Central memory CD4-positive, alpha-beta T cell (primary cell): ENCODE measurements at places on chromosomes 7 and 10.

- DNase-seq = peak; percentile 10
Observed at GRCh38 chr10:74234569-74234968, 83.5 kb downstream of the ADK start.

- DNase-seq = no peak
Observed at GRCh38 chr10:131169146-131169545, 142.4 kb downstream of the TCERG1L start.

DNA sequence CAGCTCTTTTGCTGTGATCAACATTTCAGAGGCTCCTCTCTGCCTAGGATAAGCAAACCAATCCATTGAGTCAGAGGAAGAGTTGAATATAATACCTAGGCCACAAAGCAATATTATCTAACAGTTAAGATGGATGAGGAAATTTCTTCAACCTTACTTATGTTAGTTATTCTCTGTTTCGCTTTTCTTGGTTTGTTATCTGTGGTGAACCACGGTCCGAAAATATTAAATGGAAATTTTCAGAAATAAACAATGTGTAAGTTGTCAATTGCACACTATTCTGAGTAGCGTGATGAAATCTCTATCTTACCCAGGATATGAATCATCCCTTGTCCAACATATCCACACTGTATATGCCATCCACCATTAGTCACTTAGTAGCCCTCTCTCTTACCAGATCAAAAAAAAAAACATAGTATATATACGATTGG is 1.5 kb upstream of the HTR7 start:
- no peak for DNase-seq

DNA sequence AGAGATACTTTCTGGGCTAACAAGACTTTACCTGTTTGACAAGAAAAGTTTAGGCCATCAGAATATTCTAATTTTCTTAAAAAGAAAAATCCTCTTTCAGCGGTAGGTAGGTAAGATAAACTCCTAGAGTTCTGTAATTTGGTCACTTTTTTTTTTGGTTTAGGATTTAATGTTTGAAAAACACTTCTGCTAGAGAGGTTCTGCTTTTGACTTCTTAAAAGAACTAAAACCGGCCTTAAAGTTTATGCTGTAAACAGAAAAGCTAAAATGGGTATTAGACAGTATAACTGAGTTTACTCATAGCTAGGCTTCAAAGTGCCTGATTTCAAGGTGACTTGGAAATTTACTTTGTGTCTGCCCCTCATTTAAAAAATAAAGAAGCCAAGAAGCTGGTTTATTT is 21.7 kb upstream of the KMT2E start:
- DNase-seq = no peak

DNA sequence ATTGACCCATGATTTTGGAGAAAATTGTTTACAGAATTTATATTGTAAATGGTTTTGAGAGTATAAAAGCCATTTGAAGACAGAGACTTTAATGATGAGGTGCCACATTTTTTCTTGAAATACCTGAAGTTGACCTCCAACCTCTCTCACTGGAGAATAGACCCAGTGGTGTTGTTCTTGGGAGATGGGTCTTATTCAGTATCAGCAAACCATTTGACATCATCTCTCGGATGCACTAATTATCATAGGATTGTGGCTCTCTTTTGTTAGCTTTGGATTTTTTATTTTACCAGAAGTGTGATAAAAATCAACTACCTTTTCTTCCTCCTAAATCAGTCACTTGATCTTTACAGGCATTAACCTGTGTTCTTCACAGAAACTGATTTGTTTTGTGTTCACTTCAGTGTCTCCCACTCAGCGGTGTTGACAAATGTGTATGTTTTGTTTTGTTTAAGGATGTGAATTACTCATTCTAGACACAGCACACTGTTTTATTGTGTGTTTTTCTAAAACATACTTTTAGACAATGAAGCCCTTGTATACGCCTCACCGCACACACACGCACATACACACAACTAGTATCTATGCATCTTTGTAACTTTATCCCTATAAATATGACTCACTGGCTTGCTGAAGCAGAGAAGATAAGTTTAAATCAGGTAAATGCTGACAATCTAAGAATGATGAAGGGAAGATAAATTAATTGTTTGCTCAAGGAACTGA is 455.6 kb downstream of the INHBA start:
- DNase-seq = no peak

DNA sequence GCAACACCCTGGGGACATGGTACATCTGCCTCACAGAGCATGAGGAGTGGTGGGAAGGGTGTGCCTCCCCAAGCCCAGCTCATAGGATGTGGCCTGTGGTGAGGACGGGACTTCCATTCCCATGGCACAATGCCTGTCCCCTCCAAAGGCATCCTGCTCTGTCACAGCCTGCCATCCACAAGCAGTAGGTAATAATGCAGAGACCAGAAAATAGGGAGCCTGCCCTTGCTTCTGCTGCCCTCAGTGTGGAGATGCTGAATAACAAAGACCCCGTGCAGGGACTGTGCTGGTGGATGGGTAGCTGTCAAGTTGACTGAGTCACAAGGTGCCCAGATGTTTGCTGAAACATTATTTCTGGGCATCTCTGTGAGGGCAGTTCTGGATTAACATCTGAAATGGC is 199.9 kb upstream of the GRB10 start:
- DNase-seq = no peak

DNA sequence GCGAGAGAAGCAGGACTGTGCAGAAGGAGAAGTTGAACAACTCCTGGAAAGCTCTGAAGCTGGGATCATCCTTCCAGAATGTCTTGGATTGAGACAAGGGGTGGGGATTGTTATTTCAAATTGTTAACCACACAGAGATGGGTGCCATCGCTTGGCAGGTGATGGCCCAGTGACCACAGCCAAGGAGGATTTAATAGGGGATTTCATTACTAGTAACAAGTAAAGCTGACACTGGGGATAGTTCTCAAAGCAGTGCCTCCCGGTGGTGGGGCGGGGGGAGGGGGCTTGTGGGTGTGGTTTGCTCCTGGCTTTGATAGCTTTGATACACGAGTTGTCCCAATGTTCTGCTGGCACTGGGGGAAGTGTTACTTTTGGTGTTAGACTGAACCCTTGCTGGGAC is 59.2 kb downstream of the ZNF503 start:
- no peak for DNase-seq

DNA sequence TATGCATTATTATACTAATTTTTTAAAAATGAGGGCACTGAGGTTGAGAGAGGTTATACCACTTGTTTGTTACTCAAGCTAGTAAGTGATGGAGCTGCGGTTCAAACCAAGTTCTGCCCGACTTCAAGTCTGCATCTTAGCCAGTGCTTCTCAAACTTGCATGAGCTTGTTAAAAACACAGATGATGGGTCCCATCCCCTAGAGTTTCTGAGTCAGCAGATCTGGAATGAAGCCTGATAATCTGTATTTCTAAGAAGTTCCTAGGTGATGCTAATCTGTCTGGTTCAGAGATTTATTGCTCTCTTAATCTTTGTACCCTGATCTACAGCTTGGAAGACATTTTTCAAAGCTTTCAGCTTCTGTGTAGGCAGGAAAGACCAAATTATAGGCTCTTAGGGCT is 67.7 kb upstream of the CC2D2B start:
- no peak for DNase-seq

DNA sequence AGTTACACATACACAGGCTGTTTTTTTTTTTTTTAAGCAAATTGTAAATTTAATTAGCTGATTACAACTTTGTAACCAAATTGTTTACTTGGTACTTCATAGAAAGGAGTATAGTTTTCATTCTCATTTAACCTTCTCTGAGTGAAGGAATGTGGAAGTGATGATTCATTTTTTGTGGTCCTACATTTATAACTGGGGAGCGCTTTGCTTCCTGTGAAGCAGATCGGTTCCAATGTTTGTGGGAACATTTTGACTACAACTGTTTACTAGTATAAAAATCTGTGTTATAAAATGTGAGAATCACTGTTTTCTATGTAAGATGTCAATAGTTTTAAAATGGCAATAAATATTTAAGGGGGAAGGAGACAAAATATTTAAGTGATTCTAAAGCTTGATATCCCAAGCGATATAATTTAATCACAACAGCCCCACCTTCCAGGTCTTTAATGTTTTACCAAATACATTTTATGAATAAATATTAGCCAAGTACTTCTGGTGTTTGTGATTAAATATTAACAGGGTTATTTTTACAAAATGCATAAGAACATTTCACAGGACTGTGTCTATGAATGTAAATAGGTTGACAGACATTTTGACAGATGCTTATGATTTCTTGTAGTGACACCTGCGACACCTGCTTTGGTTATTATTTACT is 57.1 kb downstream of the NXPH1 start:
- DNase-seq = no peak

DNA sequence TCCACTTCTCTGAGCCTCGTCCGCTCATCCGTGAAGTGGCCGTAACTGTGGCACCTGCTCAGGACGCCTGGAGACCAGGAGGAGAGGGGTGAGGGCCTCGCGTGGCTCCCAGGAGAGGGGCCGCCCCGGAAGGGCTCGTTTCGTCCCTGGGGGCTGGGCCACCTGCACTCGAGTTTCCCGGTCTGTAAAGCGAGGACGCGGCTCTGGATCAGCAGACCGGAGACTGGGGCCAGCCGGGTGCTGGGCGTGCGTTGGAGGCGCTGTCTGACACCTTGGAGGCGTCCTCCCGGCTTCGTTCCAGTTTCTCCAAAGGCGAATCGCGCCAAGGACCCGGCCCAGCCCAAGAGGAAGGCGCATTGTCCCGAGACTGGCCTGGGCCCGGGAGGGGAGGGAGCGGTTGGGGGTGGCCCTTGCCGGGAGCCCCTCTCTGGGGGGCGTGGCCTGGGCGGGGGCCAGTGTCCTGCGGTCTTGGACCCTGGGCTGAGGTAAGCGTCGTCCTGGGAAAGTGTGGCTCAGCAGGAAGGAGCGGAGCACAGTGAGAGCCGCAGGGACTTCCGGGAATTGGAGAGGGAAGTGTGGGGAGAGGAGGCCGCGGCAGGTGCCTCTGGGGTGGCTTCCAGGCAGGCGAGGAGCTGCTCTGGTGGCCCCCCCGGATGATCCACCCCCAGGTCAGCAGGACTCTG is 89.6 kb downstream of the FOXL3 start:
- DNase-seq = no peak

DNA sequence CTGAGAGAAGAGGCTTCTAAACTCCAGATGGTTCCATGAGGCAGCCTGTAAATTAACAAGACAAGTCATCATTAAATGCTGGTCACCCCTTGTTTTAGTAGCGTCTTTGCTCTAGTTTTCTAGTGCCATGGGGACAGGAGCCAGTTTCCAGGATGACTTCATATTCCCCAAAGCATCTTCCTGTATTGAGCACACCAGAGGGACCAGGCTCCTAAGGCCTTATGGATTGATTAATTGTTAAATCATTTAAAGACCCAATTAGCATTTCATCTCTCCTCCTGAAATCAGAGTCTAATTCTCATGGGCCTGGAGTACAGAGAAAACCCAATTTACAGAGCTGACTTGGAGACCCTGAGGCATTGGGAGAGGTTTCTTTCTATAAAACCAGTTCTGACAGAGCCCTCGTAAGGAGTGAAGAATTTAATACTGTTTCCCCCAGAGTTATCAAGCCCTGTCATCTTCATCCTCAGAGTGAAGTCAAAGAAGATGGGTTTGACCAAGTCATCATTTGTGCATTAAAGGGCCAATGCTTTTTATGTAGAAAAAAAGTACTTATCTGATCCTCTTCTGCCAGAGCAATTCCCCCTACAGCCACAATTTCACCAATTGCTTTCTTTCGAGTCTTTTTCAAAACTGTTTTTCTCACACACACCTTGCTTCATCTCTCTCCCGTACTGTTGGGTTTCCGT is 678.7 kb downstream of the SDK1 start:
- DNase-seq = no peak

- no peak for DNase-seq
Observed at GRCh38 chr10:23325132-23325531, 19.5 kb downstream of the C10orf67 start.

- DNase-seq = no peak
Observed at GRCh38 chr7:4792537-4793126, 17.2 kb downstream of the AP5Z1 start.

- DNase-seq = no peak
Observed at GRCh38 chr7:20064974-20065862, 152.0 kb downstream of the MACC1 start.

- DNase-seq = no peak
Observed at GRCh38 chr7:155343661-155344121, 46.0 kb downstream of the INSIG1 start.

GRCh38 chr10:35565602-35566081 is 39.5 kb upstream of the GJD4 start:
- DNase-seq = no peak

DNA sequence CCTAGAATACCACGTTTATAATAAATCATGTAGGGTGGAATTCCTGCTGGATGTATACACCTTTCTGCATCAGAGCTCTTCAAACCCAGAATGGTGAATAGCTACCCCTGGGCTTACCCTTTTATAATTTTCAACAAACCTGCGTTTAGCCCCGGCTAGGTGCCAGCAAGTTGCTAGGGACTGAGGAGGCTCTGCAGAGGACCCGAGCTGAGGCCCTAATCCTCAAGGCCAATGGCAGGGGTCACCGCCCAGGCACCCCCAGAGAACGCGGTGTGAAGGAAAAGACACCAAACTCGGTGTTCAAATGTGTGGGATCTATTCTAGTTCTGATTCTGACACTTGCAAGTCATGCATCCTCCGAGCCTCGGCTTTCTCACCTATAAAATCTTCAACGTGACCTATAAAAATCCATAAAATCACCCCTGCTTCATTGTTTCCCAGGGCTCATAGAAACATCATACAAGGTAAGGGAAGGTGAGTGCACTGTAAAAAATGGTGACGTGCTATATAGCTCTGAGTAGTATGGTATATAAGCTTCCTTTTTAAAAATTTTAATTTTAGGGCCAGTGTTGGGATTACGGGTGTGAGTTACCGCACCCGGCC is 2.5 kb upstream of the ANXA11 start:
- DNase-seq = no peak

GRCh38 chr10:103885617-103886016 is 30.2 kb upstream of the SH3PXD2A start:
- no peak for DNase-seq

- no peak for DNase-seq
Observed at GRCh38 chr7:132578826-132579225, 2.6 kb upstream of the PLXNA4 start.

- no peak for DNase-seq
Observed at GRCh38 chr10:67222934-67223333, 297.1 kb downstream of the LRRTM3 start.

DNA sequence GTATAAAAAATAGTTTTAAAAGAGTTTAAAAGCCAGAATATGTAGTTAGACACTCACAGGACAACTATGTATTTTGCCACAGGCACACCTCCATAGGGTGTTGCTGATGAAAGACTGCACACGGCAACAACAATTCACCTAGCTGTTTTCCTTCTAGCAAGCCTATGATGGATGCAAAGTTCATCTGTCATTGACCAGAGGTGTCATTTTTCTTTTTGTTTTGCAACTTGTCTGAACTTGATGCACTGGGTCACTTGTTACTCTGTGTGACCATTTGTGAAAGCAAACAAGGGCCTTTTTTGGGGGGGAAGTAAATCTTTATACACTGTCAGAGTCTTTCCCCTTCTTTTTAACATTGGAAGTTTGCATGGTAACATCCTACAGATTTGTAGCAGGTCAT is 258.0 kb upstream of the SEMA3A start:
- no peak for DNase-seq

- no peak for DNase-seq
Observed at GRCh38 chr10:48300556-48300955, 5.9 kb upstream of the MAPK8 start.
